ENCODE measurements at places on chromosomes 5 and 9.
A peak's percentile ranks its signal among the peaks of the same experiment; 100 is the strongest.

DNA sequence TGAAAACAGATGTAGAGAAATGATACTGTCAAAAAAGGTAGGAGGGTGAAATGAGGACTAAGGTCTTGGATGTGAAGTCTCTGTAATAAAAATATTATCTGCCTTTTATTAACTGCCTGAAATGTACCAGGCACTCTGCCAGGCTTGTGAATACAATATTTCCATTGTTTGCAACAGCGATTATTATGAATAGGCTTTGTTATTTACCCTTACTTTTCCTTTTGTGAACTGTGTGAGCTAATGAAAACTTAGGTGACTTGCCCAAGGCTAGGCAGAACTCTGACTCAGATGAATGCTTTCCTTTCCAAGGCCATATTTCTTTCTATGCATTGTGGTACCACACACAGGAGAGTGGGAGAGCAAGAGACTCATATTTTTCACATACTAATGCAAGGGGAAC lies 204.1 kb downstream of the CDH12 start:
- no peaks in the 10 kb centered on the region for H3K4me1 ChIP-seq
- H3K4me3 ChIP-seq: no peak overlapping the region
- H3K27me3 ChIP-seq: no peaks in the 10 kb centered on the region
- DNase-seq: no peak
- H3K27ac ChIP-seq: no peak overlapping the region

DNA sequence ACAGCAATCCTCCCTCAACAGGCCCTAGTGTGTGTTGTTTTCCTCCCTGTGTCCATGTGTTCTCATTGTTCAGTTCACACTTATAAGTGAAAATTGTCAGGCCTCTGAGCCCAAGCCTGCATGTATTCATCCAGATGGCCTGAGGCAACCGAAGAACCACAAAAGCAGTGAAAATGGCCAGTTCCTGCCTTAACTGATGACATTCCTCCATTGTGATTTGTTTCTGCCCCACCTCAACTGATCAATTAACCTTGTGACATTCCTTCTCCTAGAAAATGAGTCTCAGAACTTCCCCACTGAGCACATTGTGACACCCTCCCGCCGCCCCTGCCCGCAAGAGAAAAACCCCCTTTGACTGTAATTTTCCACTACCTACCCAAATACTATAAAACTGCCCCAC lies 17.4 kb upstream of the TRPC7 start:
- no peak for DNase-seq
- H3K4me3 ChIP-seq: no peak overlapping the region
- H3K27ac ChIP-seq: no peak overlapping the region
- H3K4me1 ChIP-seq: no peaks in the 10 kb centered on the region

GRCh38 chr5:1654786-1655495 lies 131.2 kb upstream of the LPCAT1 start:
- peaks cover 59% of the 10 kb centered on the region for H3K27me3 ChIP-seq
- H3K36me3 ChIP-seq: no peaks in the 10 kb centered on the region
- H3K4me3 ChIP-seq: no peak overlapping the region
- no peak for DNase-seq
- peaks cover 13% of the 10 kb centered on the region for H3K4me1 ChIP-seq

DNA sequence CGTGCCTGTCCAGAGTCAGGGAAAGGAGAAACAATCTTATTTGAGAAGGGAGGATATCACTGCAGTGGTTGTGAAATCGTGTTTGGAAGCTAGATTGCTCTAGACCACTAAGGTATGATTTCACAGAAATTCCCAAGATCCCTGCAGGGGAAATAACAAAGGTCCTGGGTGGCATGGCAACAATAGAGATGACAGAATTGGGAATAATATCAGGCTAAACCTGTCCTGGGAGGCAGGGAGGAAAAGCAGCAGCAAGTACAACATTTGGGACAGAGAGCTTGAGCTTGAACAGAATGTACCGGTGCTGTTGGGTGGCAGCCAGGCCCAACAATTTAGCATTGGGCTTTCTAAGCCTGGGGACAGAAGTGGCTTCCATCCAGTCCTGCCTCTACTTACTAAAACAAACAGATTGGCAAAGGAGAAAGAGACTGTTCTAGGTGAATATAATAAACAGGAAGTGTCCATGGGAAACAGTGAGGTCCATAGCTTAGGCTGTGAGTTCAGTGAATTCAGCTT lies 17.0 kb upstream of the ARHGAP26 start:
- H3K4me3 ChIP-seq: no peak overlapping the region
- H3K4me1 ChIP-seq: peaks cover 26% of the 10 kb centered on the region
- DNase-seq: peak; percentile 72
- no peaks in the 10 kb centered on the region for H3K36me3 ChIP-seq

DNA sequence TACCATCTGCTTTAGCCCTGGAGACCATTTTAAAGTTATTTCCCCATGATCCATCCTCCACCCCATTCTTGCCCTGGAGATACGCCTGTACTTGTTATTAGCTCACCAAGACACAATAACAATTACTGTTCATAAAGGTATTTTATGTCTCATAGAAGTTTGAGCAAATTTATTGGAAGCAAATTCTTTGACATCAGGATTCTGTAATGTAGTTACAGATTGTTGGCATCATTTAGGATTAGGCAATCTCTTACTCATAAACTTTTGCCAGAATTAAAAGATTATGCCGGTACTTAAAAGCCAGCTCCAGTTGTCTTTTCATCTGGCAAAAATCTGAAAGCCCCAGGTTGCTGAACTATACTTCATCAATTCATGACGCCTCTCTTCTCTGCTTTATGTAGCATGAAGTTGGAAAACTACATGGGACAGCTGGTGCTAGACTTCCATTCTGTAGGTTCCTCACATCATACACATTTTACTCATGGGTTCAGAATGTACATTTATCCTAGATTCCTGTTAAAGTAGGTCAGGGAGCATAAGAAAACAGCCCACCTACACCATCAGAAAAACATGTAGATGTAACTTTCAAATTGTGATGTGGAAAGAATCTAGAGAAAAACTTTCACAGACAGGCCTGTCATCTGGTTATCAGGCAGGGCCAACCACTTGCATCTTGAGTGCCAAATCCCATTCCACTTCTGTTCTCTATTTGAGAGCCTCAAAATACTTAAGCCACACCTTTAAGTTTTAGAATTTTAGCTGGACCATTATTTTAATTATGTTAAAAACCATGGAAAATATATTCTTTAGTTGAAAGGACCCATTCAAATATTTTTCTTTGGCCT lies 14.0 kb downstream of the ATP10B start:
- no peak overlapping the region for H3K27ac ChIP-seq
- H3K4me1 ChIP-seq: no peaks in the 10 kb centered on the region
- H3K4me3 ChIP-seq: no peak overlapping the region
- H3K36me3 ChIP-seq: no peaks in the 10 kb centered on the region
- no peaks in the 10 kb centered on the region for H3K27me3 ChIP-seq

- H3K27ac ChIP-seq: no peak overlapping the region
- H3K4me1 ChIP-seq: peaks cover 9% of the 10 kb centered on the region
- H3K4me3 ChIP-seq: no peak overlapping the region
- DNase-seq: peak; percentile 33
- no peaks in the 10 kb centered on the region for H3K36me3 ChIP-seq
- no peaks in the 10 kb centered on the region for H3K27me3 ChIP-seq
Observed at GRCh38 chr5:142222225-142222865, 102.5 kb downstream of the SPRY4 start.

GRCh38 chr5:9415091-9415490 lies 130.8 kb downstream of the SEMA5A start:
- no peak overlapping the region for H3K4me3 ChIP-seq
- no peak overlapping the region for H3K27ac ChIP-seq
- no peaks in the 10 kb centered on the region for H3K27me3 ChIP-seq
- no peaks in the 10 kb centered on the region for H3K4me1 ChIP-seq
- no peak for DNase-seq

DNA sequence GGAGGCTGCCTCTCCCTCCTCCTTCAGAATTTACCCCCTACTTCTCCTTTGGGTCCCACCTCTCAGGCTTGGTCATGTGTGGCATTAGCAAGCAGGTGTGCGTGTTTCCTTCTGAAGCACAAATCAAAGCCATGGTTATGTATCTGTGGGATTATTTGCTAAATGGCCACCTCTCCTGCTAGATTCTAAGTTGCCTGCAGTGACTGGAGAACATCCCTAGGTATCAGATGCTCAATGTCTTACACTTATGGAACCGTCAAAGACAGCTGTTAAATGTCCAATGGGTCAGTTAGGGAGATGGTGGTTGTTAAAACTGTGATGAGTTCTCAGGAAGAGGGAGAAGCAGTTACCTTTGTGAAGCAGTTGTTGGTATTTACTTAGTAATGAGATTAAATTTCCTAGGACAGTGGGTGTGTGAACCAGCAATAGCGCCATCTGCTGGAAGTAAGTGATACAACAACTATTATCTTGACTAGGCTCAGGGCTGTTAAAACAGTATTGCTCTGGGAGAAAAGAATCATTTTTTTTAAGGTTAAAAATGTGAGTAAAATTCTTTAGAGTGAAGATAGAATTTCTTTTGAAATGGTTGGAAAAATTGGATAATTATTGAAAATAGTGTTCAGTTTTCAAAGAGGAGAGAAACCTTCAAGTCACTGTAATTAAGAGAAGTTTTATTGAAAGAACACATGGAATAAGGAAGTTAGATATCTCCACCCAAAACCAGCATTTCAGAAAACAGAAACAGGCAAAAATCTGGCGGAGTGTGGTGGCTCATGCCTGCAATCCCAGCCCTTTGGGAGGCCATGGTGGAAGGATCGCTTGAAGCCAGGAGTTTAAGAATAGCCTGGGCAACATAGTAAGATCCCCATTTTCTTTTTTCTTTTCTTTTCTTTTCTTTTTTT lies 71.3 kb downstream of the TMC1 start:
- peaks cover 9% of the 10 kb centered on the region for H3K4me1 ChIP-seq
- H3K36me3 ChIP-seq: no peaks in the 10 kb centered on the region
- DNase-seq: no peak
- H3K4me3 ChIP-seq: no peak overlapping the region
- H3K27me3 ChIP-seq: no peaks in the 10 kb centered on the region

- no peaks in the 10 kb centered on the region for H3K27me3 ChIP-seq
- no peak overlapping the region for H3K27ac ChIP-seq
- peaks cover 13% of the 10 kb centered on the region for H3K4me1 ChIP-seq
- H3K4me3 ChIP-seq: no peak overlapping the region
- H3K36me3 ChIP-seq: no peaks in the 10 kb centered on the region
Observed at GRCh38 chr5:132103332-132103951, 29.9 kb downstream of the CSF2 start.

DNA sequence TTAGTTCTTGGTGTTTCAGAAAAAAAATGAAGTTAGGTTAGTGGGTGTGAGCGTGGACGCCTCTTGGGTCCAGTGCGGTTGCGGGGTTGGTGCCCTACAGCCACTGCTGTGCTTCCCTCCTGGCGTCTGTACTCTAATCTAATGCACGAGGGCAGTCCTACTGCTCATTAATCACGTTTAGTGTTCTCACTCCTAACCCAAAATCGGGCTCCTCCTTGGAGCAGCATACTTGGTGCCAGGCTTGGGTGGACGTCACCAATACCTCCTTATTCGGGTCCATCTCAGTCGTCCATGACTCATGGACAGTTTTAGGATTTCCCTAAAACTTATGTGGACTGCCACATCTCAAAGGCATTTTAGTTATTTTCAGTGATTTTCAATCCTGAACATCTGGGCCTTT lies 41.6 kb downstream of the TRIO start:
- H3K4me1 ChIP-seq: peaks cover 58% of the 10 kb centered on the region
- no peaks in the 10 kb centered on the region for H3K27me3 ChIP-seq
- no peak overlapping the region for H3K4me3 ChIP-seq
- DNase-seq: no peak
- peak overlapping the region; percentile 74 for H3K27ac ChIP-seq
- no peaks in the 10 kb centered on the region for H3K36me3 ChIP-seq

GRCh38 chr9:70488793-70489105 lies 74.3 kb upstream of the KLF9 start:
- peaks cover 57% of the 10 kb centered on the region for H3K4me1 ChIP-seq
- no peak overlapping the region for H3K4me3 ChIP-seq
- H3K27ac ChIP-seq: peak overlapping the region; percentile 36
- H3K36me3 ChIP-seq: no peaks in the 10 kb centered on the region

GRCh38 chr9:115146581-115147021 lies 28.6 kb upstream of the TNC start:
- no peaks in the 10 kb centered on the region for H3K4me1 ChIP-seq
- H3K27ac ChIP-seq: no peak overlapping the region
- no peak for DNase-seq
- H3K27me3 ChIP-seq: no peaks in the 10 kb centered on the region
- H3K4me3 ChIP-seq: no peak overlapping the region
- no peaks in the 10 kb centered on the region for H3K36me3 ChIP-seq

DNA sequence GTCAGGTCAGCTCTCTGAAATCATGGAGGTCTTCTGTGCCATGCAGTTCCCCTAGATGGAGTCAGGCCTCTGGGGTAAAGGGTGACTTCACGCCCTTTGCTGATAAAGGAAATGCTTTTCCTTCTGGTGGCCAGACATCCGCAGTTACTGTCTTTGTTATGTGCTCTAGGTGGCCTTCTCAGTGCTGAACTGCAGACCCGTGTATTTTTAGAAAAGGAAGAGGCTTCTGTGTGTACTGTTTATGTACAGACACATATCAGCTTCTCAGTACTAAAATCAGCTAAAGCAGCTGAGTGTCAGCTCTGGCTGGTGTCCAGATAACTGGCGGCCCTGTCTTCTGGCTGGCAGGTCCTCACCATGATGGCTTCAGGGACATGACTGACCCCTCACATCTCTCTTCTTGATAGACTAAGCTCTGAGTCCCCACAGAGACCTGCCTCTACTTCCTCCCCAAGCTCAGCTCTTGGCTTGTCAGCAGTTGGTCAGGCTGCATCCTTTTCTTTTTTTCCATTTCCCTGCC lies 75.3 kb downstream of the ARHGAP26 start:
- peaks cover 45% of the 10 kb centered on the region for H3K4me1 ChIP-seq
- H3K4me3 ChIP-seq: no peak overlapping the region
- H3K36me3 ChIP-seq: no peaks in the 10 kb centered on the region
- H3K27me3 ChIP-seq: no peaks in the 10 kb centered on the region
- DNase-seq: no peak

- no peak overlapping the region for H3K4me3 ChIP-seq
- no peaks in the 10 kb centered on the region for H3K27me3 ChIP-seq
- H3K27ac ChIP-seq: no peak overlapping the region
- DNase-seq: no peak
- no peaks in the 10 kb centered on the region for H3K4me1 ChIP-seq
Observed at GRCh38 chr5:145689235-145689634, 145.9 kb downstream of the PRELID2 start.
